Hematopoietic multipotent progenitor cell treated with erythropoietin and hydrocortisone succinate and interleukin-3 and kit ligand, for 4 days (in vitro differentiated cells): ENCODE measurements at places on chromosomes 12 and 14.

DNA sequence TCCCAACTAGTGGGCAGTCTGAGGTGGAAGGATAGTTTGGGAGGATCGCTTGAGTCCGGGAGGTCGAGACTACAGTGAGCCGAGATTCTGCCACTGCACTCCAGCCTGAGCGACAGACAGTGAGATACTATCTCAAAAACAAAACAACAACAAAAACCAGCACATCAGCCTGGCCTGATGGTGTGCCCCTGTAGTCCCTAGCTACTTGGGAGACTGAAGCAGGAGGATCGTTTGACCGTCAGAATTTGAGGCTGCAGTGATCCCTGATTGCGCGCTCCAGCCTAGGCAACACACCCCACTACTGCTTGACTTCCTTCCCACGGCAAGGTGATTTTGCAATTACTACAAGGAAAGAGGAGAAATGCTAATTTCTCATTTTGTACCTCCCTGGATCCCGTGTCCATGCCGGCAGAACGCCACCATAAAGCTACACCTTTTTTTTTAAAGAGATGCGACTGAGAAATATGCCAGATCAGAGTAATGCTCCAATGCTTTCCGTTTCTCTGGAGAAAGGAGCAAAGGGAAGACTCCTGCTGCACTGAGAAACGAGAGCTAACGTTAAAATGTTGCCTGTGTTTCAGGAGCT is 672 bp upstream of the SCFD1 start:
- peak; percentile 58 for DNase-seq

DNA sequence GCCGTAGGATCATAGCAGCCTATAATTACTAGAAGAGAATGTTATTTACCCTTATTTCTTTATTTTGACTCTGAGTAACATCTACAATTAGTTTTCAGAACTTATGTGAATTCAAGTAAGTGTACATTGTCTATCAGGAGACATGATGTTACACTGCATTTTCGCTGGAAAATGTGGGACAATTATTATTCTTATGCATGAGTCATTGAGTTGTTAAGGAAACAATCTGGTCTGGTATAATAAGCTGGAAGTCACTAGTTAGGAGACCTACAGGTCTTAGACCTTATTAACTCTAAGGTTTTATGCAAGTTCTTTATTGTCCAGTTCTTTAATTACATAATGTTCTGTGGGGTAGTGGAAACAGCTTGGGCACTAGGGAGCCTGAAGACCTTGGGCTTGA is 5.8 kb downstream of the KTN1 start:
- no peak for DNase-seq

- DNase-seq: peak; percentile 43
Observed at GRCh38 chr14:20460458-20461224, 593 bp downstream of the PIP4P1 start.

GRCh38 chr12:113465808-113466453 is 5.7 kb downstream of the LHX5 start:
- DNase-seq: no peak

DNA sequence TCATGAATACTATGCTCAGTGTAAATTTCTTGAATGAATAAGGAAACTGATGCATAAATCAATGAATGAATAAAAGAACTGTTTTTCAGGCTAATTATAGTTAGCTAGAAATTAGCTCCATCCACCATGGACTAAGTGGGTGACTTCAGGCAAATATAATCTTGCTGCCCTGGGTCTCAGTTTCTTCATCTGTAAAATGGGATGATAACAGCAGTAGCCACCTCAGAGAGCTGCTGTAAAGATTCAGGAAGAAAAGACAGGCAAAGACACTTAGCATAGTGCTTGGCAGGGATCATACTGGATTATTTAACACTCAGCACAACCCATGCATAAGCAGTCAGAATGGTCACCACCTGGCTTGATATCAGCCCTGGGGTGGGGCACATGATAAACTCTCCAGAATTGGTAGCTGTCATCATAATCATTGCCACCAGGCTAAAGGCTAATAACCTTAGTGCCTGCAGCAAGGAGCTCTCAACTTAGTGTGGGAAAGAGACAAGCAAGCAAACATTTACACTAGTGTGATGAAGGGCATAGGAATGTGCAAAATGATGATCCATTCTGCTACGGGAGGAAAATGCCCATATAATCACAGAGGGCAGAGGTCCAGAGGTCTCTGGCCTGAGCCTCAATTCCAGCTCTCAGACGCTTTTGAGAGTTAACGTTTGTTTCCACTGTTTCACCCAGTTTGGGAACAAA is 234.7 kb upstream of the TBX3 start:
- DNase-seq: no peak

DNA sequence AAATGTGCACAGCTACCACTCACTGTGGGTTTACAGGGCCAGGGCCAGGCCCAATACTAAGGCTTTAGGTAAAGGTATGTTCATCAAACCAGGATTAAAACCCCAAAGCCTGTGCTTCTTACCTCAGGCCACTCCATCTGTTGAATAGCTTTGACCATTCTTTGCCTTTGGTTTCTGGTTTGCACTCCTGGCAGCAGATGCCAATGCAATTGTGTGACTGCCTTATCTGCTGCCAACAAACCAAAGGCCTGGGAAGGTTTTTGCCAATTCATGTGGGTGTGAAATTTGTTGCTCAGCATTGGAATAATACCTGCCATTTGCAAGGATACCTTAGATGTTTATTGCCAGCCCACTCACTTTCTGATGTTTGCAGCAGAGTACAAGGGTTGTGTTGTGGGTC is 221.6 kb downstream of the C12orf75 start:
- no peak for DNase-seq

GRCh38 chr12:50220363-50220995 is 53.3 kb upstream of the CERS5 start:
- peak; percentile 65 for DNase-seq

DNA sequence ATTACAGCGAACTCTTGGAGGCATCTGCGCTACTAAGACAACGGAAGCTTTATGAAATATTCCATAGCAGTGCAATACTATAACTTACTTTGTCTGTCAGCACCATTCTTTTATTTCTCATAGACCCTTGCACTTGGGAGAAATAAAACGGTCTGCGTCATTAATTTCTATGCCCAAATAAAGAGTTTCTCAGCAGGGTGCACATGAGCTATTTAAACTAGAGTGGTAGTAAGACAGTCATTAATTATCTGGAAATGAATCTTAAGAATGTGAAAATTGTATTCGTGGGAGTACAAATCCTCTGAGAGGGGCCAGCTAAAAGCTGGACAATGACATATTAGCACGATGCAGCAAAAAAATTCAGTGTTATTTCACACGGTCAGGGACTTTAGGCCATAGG is 903.4 kb upstream of the FOXG1 start:
- DNase-seq: no peak

DNA sequence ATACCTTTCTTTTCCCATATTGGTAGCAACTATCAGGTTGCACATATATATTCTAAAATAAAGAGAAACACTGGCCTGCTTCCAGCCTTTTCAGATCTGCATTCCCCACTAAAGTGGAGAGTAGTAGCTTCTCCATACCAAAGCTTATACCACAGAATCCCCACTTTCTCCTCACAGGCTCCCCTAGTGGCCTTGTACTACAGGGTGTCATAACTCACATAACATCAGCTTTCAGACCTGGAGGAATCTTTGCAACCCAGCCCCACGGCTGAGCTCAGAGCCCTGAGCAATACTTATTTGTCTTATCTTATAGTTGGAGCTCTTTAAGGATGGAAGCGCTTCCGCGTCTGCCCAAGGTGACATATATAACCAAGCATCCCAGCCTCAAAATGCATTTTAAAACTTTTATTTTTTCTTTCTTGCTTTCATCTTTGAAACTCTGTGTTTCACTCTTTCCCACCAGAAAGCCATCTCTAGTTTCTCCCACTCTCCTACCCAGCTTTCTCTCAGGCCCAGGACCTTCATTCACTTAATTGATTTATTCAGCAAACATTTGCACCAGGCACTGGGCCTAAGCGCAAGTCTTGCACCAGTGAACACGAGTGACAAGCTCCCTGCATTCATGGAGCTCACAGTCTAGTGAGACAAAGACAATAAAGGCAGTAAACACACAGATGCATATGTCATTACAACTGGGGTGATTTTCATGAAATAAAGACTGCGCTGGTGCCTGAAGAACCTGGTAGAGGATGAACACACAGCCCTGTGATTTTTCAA is 254.7 kb downstream of the IPO8 start:
- peak; percentile 22 for DNase-seq

DNA sequence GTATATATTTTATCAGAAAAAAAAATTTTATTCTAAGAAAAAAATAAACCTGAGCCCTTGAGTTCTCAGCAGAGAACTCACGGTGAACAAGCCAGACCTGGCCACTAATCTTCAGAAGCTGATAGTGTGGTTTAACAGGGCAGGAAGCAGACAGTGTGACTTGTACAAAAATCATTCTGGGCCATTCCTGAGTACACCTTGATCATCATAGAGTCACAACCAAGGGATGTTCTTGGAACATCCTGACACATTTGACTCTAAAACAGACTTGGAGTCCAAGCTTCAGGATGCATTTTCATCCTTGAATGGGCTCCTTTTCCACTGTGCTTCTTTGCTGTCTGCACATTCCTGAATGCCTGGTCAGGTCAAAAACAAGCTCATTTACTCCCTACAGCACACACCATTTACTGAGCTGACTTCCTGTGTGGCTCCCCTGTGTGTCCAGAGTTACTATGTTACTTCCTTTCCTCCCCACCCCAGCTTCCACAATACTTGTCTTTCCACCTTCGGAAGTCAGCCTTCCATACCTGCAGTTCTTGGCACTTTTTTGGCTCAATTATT is 112.0 kb downstream of the ANO6 start:
- no peak for DNase-seq

DNA sequence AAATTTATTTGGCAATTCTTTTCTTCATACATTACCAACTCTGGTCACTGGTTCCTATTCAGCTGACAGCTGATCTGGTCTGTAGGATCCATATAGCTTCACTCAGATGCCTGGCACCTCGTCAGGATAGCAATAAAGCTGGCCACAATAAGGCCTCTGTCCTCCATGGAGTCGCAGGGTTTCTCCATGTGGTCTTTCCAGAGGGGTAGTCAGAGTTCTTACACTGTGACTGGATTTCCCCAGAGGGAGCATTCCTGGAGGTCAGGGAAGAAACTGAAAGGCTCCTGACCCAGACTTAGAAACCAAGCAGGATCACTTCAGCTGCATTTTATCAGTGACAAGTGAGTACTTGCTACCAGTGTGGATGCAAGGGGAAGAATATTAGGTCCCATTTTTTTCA is 34.9 kb upstream of the SIX1 start:
- DNase-seq: no peak

DNA sequence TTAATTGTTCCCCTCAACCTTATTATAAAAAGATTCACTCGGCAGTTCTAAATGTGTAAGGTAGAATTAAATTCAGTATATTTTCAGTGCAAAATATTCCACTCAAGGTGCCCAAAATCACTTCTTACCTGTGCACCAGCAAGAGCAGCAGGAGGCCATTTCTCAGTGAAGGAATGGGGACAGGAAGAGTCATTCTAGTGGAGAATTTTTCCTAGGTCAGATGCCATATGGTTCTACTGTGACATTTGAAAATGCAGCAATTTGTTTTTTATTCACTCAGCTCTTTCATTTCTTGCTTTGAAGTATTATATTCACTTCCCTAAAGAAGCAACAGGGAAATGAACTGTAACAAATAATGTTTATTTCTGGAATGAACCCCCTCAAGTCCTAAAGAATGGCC is 264.0 kb upstream of the SYT1 start:
- no peak for DNase-seq

DNA sequence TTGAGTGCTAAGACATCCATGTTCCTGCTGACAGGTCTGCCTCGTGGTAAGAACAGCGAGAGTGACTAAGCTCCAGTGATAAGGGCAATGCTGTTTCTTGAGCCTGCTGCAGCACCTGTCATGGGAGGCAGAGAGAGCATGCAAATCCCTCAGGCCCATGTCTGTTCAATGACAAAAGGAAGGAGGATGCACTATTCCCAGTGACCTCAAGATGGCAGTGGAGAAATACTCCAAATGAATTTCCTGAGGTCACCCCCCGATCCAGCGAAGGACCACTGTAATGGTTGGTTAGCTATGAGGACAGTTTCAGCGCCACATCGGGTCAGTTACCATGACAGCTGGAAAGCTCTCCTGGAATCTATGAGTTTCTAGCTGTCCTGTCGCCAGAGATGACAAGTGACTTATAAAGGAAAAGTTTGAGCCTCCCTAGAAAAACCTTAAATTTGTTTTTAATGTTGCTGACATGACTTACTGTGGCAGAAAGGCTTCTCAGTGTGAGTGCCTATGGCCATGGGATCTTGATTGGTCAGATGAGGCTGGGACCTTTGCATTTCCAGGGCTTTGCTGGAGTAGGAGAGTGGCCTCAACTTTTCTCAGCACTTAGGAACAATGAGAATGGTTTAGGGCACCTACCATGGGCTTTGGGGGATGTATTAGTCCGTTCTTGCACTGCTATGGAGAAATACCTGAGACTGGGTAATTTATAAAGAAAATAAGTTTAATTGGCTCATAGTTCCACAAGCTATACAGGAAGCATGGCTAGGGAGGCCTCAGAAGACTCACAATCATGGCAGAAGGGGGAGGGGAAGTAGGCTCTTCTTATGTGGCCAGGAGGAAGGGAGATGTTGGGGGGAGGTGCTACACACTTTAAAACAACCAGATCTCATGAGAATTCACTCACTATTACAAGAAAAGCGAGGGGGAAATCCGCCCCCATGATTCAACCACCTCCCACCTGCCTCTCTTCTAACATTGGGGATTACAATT is 88.0 kb upstream of the TMEM260 start:
- peak; percentile 76 for DNase-seq

DNA sequence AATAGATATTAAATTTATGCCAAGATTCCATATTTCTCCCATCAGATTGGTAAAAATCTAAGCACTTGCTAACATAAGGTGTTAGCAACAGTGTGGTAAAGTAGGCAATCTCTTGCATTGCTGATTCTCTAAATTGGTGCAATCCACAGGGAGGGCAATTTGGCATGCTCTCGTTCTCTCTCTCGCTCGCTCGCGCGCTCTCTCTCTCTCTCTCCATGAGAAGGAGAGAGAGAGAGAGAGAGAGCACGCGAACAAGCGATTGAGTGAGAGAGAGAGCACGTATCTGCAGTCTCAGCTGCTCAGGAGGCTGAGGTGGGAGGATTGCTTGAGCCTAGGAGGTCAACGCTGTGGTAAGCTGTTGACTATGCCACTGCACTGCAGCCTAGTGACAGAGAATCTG is 25.9 kb downstream of the PSEN1 start:
- no peak for DNase-seq

DNA sequence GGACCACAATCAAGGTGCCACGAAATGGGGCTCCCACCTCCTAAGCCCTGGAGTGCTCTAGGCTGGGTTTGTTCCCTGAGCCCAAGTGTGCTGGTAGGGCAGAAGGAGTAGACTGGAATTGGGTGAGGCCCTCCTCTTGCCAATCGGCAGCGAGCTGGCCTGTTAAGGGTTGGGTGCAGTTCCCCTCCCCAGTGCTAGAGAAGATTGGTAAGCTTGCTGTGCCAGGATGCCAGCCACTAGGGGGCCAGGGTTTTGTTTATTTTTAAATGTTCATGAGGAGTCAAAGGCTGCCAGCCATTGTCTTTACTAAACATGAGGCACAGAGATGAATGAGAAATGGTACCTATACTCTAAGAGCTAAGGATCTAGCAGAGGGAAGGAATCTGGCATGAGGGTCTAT is 79.7 kb downstream of the SPTB start:
- DNase-seq: peak; percentile 69

- no peak for DNase-seq
Observed at GRCh38 chr12:123258593-123258992, 13.1 kb downstream of the CDK2AP1 start.

GRCh38 chr14:74608959-74609611 is 3.0 kb downstream of the LTBP2 start:
- DNase-seq: peak; percentile 93

- no peak for DNase-seq
Observed at GRCh38 chr14:54314365-54315104, 82.3 kb upstream of the CDKN3 start.
